ENCODE measurements at places on chromosomes 3 and 15.

DNA sequence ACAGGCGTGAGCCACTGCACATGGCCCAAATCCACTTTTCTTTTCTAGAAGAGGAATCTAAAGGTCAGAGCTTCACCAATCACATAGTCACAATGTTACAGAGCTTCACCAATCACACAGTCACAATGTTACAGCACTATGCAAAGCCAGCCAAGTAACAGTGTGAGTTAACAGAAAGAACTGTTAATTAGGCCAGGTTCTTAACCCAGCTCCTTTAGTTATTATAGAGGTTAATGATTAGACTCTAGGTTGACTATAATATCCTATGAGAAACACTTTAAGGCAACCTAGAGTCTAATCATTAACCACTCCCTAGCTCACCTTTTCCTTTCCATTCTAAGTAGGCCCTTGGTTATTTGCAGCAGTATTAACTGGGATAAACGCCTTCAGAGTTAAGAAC lies 54.0 kb downstream of the TASOR start:
- DNase-seq, result no peak

GRCh38 chr3:65873028-65873427 lies 165.7 kb downstream of the MAGI1 start:
- no peak for DNase-seq

- peak; percentile 13 for DNase-seq
Measured at GRCh38 chr15:26771578-26772153, 1.2 kb downstream of the GABRB3 start.

GRCh38 chr3:17412950-17413530 lies 329.4 kb downstream of the TBC1D5 start:
- DNase-seq, result peak; percentile 46

- DNase-seq, result no peak
Measured at GRCh38 chr3:5463991-5464390, 276.5 kb downstream of the EDEM1 start.

DNA sequence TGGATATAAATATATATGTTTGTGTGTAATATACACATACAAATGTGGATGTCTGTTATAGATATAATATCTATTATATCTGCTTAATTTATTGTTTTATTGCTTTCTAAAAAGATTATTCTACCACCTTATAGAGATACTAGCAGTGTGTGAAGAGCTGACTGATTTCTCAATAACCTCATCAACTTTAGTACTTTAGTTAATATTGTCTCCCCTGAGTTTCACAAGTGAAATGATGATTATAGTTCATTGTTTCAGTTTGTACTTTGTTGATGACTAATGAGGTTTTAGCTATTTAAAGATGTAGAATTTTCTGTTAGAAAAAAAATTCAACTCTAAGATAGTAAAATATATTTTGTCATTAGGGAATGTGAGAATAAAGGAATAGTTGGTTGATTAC lies 11.4 kb downstream of the RSRC1 start:
- DNase-seq, result no peak

DNA sequence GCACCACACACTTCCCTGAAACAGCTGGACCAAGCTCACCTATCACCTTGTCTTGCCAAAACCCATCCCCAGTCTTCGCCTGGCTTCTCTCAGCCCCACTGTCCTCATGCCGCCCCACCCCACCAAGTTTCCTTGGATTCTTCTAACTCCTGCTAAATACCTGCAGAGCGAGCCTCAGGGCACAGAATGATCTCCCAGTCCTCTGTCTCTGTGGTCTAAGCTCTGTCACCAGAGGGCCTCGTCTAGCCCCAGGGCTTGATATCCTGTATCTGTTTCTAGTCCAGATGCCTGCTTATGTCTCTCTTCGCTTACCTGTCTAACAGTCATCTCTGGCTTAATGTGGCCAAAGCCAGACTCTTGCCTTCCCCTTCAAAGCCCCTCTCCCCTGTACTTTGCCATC lies 9.7 kb downstream of the CCDC12 start:
- DNase-seq, result no peak

- DNase-seq, result peak; percentile 25
Measured at GRCh38 chr15:83871808-83872559, 218.1 kb downstream of the ADAMTSL3 start.

DNA sequence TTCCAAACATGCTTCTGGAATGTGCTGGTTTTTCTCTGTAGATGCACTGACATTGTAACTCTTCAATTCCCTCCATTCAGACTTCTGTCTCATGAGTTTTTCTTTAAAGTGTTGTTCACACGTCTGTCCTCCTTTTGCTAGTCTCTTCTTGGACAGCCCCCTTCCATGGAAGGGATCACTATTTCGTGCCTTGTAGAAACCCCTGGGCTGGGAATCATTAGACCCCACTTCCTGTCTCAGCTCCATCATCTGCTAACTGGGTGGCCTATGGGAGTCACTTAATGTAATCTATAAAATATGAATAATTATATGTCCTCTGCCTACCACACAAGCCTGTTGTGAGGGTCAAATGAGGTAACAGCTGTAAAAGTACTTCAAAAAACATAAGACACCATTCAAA lies 110.6 kb downstream of the THSD4 start:
- no peak for DNase-seq

GRCh38 chr3:191379446-191379845 lies 49.1 kb upstream of the UTS2B start:
- DNase-seq, result no peak

- no peak for DNase-seq
Measured at GRCh38 chr3:61239871-61240270, 11.4 kb downstream of the FHIT start.

- DNase-seq, result no peak
Measured at GRCh38 chr15:52028431-52029093, 9.5 kb downstream of the MAPK6 start.

DNA sequence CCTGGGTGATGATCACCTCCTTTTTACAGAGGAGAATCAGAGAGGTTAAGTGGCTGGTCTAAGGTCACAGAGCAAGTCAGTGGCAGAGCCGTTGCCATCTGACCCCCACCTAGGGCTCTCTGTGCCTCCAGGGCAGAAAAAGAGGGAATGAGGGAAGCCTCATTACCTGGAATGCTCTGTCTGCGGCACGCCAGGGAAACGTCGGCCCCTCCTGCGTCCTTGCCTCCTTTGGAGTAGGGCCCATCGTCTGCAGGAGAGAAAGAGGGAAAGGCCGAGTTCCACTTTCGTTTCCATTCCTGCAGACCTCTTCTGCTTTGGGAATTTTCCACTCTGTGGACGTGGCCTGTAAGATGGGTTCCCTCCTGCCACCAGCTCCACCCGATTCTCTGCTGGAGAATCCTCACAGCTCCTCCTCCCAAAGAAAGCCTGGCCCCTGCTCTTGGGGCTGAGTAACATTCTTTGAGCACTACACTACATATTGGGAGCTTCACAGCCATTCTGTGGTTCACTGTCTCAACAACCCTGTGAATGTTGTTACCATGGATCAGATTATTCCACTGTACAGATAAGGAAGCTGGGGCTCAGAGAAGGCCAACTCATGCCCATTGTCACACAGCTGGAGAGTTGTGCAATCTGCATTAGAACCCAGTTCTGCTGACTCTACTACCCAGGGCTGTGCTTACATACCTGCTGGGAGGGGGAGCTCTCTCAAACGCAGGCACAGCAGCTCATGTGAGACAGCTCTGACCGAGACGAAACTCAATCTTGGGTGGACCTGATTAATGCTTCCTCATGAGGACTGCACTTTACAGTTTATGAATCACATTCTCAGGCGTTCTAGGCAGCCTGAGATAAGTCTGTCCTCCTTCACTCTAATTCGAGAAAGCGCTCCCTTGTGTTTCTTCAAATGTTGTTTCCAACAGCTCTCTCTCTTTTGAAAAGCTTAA lies 14.2 kb downstream of the GRIP2 start:
- DNase-seq, result no peak

GRCh38 chr3:177982034-177982433 lies 554.2 kb upstream of the KCNMB2 start:
- DNase-seq, result no peak

DNA sequence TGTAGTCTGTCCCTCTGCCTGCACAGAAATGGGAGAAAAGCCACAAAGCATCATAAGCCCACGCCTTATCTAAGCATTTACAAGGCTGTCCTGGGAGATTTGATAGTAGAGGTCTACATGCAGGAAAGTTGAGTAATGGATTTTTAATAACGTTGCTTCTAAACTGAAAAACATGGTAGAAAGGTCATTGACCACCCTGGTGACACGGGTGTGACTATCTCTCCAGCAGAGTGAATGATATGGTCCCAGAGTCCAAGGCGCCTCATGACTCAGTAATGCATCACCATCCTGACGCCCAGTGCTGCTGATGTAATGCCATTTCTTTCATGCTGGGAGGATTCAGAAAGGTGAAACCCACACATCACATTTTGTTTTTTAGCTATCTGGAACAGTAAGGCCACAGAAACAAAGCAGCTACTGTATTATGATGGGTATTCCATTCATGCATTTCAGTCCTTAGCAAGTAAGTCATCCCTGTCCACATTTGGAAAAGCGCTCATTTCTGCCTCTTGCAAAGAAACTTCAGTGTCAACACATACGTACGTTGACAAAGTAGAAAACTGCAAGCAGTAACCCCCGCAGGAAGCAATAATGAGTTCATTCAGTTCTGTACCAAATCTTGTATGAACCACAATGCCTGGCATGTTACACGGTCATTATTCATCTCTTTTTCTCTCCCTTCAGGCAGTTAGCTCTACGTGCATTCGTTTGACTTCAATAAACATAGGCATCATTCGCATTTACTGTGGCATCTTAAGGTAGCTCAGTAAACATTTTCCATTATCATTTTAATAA lies 483.5 kb downstream of the GABRG3 start:
- DNase-seq, result no peak

- DNase-seq, result no peak
Measured at GRCh38 chr3:116849261-116849688, 139.7 kb downstream of the TUSC7 start.

DNA sequence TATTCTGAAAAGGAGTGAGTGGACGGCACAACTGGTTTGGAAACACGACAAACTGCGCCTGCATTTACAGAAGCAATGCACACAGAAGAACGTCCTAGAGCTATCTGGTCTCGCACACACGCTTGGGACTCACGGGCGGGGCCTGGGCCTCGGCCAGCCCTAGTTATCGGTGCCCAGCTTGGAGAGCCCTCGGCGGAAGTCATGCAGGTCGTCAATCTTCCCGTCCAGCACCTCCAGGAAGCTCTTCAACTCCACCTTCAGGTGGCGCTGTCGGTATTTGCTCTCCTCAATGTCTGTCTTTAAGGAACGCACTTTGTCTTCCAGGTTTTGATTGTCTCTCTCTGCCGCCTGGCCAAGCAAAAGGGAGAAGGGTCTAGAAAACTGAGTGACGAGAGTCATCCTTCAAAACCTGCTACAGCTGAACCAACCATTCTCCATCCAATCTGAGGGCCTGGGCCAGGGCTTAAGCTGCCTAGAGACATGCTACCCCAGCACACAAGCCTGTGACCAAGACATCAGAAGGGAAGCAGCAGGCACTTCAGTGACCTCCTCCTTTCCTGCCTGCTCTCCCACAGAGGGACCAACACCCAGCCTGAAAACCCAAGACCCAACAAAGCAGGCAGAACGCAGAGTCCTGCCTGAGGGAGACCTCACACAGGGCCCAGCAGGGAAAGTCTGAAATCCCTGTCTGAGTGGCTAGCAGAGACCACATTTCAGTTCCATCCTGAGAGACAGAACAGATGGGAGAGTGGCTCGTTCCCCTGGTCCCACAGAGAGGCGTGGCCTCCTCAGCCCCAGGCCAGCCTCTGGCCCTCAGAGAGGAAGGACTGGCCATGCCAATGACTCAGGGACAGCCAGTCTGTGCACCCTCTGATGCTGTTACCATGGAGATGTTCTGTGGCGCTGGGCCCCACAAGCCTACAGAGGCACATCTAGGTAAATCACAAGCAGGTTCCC lies 40.4 kb downstream of the WHAMM start:
- peak; percentile 59 for DNase-seq

GRCh38 chr3:186219211-186219638 lies 110.3 kb upstream of the ETV5 start:
- no peak for DNase-seq

DNA sequence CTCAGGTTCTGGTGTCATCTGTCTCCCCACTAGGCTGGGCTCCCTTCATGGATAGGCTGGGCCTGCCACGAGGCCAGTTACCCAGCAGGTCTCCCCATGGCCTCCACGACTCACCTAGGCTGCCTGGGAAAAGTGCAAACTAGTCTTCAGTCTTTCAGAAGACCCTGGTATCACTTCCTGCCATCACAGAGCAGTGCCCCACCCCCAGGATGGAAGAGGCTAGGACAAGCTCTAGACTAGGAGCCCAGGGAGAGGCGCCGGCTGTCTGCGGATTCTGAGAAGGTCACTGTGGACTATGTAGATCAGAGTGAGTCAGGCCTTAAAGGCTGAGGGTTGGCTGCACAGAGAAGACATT lies 63.7 kb downstream of the CORO2B start:
- DNase-seq, result no peak

- DNase-seq, result peak; percentile 59
Measured at GRCh38 chr3:9135930-9136525, 113.4 kb downstream of the SRGAP3 start.

- no peak for DNase-seq
Measured at GRCh38 chr3:78988324-78988723, 779.5 kb downstream of the ROBO1 start.

DNA sequence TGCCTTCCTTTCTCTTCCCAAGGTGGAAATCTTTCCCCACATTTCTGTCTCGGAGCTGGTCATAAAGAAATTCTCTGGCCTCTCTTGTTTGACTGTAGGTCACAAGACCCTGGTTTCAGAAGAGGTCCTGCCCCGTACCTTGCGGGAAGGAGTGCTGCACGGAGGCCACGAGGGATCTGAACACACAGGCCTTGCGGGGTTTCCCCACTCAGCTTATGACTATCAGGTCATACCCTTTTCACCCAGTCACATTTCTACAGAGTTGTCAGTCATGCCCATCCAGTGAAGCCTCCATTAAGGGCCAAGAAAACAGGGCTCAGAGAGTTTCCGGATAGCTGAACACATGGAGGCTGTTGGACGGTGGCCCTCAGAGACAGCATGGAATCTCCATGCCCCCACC lies 54.7 kb upstream of the ATP13A3 start:
- no peak for DNase-seq

- no peak for DNase-seq
Measured at GRCh38 chr15:29938361-29939335, 116.4 kb upstream of the TJP1 start.

- peak; percentile 86 for DNase-seq
Measured at GRCh38 chr3:56801662-56802377, at the start of gene ARHGEF3. Gene ARHGEF3, minus strand, starts transcription at chr3:56801949. Its CDS starts 151 bp downstream, at chr3:56801798.

- no peak for DNase-seq
Measured at GRCh38 chr15:54520616-54521015, 542.4 kb downstream of the UNC13C start.

GRCh38 chr3:101941318-101942040 lies 92.2 kb downstream of the NFKBIZ start:
- no peak for DNase-seq

- no peak for DNase-seq
Measured at GRCh38 chr3:14451844-14452739, 49.7 kb downstream of the SLC6A6 start.

- DNase-seq, result no peak
Measured at GRCh38 chr3:18446149-18446825, 21.1 kb upstream of the SATB1 start.

GRCh38 chr3:164458986-164459385 lies 619.3 kb downstream of the SI start:
- no peak for DNase-seq
